Renal pelvis (tissue), 12 donors: ENCODE measurements at places on chromosomes 12 and 14.
A peak's percentile ranks its signal among the peaks of the same experiment; 100 is the strongest.

- no peak for DNase-seq
Measured at GRCh38 chr14:23296012-23296777, 6.5 kb downstream of the PPP1R3E start.

GRCh38 chr12:65885716-65886115 lies 61.4 kb downstream of the HMGA2 start:
- DNase-seq: no peak

DNA sequence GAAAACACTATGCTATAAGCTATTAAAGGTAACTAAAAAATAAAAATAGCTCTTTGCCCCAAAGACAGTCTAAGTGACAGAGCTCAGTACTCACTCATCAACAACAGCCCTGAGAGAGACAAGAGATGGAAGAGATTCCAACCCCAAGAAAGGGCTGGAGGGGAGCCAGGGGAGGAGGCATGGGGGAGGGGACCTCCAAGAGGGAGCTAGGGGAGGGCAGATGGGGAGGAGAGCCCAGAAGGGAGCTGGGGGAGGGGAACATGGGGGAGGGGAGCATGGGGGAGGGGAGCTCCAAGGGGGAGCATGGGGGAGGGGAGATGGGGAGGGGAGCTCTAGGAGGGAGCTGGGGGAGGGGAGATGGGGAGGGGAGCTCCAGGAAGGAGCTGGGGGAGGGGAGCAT lies 7.7 kb downstream of the SSH1 start:
- DNase-seq: no peak

DNA sequence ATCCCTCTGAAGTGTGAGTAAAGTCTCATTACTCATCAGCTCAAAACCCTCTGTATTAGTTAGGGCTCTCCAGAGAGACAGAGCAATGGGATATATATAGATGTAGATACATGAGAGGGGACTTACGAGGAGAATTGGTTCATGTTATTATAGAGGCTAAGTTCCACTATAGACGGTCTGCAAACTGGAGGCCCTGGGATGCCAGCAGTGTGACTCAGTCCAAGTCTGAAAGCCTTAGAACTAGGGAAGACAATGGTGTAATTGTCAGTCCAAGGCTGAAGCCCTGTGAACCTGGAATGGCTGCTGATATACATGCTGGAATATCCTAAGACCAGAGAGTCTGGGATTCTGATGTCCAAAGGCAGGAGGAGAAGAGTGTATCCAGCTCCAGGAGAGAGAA lies 57.3 kb upstream of the CEP83 start:
- DNase-seq: no peak

DNA sequence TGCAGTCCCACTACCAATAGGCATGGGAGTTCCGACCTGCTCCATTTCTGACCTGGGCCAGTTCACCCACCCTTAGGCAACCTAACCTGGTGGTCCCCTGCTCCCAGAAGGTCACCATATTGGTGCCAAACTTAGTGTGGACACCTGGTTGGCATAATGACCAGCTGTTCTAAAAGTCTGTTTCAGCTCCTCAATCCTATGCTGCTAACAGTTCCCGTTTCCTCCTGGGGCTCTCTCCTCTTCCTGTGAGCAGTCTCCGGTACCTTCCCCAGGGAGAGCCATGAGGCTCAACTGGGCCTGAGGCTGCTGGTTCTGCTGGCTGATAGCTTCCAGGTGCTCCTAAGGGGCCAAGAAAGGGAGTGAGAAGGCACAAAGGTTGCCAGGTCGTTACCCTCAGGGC lies 15.9 kb upstream of the BLTP3B start:
- no peak for DNase-seq

- DNase-seq: no peak
Measured at GRCh38 chr12:52659395-52659794, 7.4 kb upstream of the KRT2 start.

- no peak for DNase-seq
Measured at GRCh38 chr12:93170928-93171327, 206.8 kb upstream of the NUDT4 start.

DNA sequence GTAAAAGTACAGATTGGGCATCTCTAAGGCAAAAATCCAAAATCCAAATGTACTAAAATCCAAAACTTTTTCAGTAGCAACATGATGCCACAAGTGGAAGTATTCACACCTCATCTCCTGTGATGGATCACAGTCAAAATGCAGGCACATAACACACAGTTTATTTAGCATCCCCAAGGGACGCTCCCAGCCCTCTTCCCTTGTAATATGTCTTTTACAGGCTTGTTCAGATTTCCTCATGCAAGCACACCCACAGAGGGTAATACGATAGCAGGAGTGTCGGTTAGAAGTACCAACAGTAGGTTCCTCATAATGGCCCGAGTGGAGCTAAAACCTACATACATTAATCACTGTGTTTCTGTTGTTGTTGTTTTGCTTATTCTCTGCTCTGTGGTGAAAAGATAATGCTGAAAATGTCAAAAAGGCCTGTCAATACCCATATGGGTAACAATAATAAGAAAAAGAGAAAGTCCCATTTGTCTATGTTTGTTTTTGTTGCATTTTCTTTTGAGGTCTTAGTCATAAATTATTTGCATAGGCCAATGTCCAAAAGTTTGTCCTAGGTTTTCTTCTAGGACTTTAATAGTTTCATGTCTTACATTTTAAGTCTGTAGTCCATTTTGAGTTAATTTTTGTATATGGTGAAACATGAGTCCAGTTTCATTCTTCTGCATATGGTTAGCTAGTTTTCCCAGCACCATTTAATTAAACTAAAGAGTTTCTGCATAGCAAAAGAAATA lies 133.1 kb downstream of the LRIG3 start:
- no peak for DNase-seq

DNA sequence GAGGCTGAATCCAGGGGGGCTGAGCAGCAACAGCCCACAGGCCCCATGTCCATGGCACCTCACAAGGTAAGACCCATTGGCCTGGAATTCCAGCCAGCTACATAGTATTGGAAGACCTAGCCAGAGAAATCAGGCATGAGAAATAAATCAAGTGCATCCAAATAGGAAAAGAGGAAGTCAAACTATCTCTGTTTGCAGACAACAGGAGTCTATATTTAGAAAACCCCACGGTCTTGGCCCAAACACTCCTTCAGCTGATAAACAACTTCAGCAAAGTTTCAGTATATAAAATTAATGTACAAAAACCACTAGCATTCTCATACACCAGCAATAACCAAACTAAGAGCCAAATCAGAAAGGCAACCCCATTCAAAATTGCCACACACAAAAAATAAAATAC lies 16.9 kb downstream of the PDE6H start:
- no peak for DNase-seq

DNA sequence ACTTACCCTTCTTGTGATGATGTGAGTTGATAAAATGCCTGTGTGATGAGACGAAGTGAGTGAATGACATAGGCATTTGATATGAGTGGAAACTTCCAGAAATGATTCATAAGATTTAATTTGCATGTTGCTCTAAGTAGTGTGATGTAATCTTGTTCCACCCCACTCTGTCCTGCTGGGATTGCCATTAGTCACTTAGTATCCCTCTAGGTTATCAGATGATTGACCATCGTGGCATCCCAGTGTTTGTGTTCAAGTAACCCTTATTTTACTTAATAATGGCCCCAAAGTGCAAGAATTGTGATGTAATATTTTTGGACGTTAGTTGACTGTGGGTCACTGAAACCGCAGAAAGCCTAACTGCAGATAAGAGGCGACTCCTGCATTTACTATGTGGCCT lies 214.4 kb upstream of the DIO2 start:
- DNase-seq: no peak

DNA sequence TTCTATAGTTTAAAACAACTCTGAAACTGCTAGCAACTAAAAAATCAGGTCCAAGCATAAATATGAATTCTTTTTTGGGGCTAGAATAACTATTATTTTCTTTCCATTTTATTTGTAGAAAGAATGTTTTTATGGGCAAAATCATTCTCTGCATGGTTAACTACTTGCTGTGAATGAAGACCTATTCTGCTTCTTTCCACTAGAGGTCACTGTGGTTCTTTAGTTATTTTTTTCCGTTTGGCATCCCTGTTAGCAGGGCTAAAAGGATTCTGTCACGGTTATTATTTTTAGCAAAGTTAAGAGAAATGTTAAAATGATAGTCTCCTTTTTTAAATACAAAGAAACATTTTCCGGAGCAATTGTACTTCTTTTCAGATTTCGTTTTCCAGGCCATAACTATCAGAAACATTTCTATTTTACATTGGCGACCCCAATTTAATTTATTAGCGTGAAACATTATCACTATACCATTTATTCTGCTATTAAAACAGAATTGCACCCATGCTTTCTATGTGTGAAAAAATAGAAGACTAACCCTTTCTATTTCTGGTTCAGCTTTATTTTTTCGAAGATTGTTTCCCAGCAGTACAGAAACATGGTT lies 404.8 kb downstream of the ATP23 start:
- DNase-seq: peak; percentile 46

GRCh38 chr12:131390412-131391334 lies 320.2 kb upstream of the SFSWAP start:
- peak; percentile 81 for DNase-seq

- no peak for DNase-seq
Measured at GRCh38 chr12:55723516-55724225, 3.5 kb downstream of the RDH5 start.

DNA sequence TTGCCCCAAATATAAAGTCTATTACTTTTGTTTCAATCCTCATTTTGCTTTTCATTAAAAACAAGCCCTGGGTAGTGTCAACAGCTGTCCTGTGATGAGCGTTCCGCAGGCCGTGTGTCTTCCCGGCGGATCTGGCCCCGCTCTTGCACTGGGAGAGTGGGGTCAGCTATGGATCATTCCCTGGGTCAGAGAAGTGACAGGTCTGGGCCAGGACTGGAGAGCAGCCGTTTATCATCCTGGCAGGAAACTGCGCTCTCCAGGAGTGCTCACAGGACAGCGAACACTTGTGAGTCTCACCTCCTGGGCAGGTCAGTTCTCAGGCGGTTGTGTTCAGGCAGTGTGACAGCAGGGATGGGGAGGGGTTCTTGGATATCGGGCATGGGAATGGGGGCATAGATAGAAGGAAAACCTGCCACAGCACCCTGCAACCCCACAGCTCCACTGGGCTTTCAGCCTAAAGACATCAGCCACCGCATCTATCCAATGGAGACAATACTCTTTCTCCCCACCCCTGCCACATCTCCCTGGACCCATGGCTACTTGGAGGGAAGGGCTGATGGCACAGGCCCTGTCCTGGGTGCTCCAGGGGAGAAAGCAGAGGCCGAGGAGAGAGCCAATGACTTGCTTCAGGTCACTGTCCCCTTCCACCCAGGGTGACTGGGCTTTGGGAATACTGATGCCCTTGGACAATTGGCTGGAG lies 47.8 kb upstream of the CHGA start:
- no peak for DNase-seq

GRCh38 chr12:84506282-84506681 lies 406.3 kb downstream of the SLC6A15 start:
- peak; percentile 22 for DNase-seq
